AG04449 (cell line): ENCODE measurements at places on chromosomes 7 and 10.

GRCh38 chr7:94146408-94146807 lies 142.3 kb upstream of the BET1 start:
- DNase-seq = no peak

GRCh38 chr7:139727151-139727705 lies 50.6 kb downstream of the HIPK2 start:
- DNase-seq = no peak

DNA sequence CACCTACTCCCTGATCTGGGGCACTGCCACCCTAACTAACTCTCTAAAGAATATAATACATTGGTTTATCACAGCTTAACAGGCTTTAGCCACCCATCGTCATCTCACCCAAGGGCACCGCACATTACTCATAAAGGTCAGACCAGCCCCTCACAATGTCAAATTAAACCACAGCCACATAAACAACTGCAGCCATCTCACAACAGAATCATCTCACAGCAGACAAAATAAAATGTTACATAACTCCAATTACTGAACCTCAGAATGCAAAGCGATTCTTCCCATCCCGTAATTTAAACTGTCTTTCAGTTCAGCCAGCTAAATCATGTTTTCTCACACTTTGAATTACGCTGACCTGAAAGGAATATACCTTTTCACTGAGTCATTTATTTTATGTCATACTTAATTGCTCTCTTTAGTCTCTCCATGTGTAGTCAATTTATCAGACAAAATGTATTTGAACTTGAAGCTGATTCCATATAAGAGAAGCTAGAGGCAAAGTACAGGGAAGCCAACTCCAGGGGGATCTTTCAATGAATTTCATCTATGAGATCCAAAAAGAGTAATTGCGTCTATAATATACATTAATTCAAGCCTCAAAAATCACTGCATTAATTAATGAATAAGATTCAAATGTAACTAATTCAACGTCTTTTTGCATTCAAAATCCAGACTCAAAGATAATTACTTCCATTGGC lies 96.9 kb upstream of the NEBL start:
- DNase-seq = no peak

DNA sequence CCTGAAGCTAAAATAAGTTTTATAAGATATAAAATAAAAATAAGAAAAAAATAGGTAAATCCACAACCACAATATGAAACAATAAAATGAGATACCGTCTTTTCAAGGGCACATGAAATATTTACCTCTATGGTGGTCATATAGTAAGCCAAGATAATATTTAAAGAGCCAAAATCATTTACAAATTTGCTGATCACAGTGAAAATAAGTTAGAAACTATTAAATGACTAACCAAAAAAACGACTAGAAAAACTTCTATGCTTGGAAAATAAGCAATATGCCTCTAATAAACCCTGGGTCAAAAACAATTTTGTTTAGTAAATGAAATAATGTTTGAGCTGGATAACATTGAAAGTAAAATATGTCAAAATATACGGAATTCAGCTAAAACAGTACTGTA lies 535.2 kb downstream of the GRID1 start:
- no peak for DNase-seq

- DNase-seq = no peak
Measured at GRCh38 chr7:39265641-39266591, 288.2 kb downstream of the POU6F2 start.

DNA sequence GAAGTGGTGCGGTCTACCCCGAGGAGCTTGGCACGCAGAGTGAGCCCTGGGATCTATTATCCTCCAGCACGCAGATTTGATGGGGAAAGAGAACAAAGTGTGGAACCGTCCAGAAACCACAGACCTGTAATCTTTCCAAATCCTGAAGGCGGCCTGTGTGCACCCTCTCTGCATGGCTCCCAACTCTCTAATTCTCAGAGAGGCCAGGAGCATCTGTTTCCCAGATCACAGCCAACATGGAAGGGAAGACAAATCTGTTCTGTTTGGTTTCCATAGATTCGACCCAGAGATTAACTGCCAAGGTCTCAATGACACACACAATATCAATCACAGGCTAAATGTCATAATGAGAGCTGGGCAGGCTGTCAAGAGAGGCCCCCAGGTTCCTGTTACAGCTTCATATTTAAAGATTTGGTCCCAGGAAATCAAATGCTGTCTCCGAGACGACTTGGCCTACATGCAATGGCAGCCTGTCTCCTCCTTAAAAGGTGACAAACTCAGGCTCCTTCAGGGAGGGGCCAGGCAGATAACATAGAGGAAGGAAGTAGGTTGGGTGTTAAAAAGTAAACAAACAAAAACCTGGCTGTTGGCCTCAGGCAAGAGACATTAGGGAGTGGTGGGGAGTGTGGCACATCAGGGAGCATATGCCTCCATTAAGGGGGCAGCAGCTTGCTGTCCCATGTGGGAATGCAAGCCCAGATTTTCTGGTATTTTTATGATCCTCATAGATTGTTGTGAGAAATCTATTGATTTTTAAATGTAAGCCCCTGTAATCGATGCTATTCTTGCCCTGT lies 48.8 kb upstream of the SAMD8 start:
- no peak for DNase-seq

DNA sequence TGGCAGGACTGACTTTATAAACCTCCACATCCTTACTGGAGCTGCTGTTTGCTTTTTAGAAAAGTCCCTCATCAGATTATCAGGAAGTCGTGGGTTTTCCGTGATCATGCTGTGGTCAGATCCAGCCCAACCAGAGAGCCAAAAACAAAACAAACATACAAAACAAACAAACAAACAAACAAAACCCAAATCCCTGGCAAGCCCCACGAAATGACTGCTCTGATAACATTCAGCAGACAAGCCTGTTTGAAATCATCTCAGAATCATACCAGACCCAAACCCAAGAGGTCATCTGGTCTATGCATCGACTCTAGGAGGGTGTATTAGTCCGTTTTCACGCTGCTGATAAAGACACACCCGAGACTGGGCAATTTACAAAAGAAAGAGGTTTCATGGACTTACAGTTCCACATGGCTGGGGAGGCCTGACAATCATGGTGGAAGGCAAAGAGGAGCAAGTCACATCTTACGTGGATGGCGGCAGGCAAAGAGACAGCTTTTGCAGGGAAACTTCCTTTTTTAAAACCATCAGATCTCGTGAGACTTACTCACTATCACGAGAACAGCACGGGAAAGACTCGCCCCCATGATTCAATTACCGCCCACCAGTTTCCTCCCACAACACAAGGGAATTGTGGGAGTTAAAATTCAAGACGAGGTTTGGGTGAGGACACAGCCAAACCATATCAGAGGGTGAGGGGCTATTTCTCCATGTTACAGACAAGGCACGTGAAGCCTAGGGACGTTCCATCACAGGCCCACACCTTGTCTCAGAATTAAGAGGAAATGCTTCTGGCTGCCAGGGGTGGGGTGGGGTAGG lies 85.7 kb downstream of the PARP12 start:
- no peak for DNase-seq

GRCh38 chr10:68784476-68784875 lies 42.9 kb upstream of the STOX1 start:
- no peak for DNase-seq

- no peak for DNase-seq
Measured at GRCh38 chr7:38831259-38831996, 77.6 kb downstream of the VPS41 start.

GRCh38 chr7:97971120-97971989 lies 18.6 kb downstream of the OCM2 start:
- no peak for DNase-seq

DNA sequence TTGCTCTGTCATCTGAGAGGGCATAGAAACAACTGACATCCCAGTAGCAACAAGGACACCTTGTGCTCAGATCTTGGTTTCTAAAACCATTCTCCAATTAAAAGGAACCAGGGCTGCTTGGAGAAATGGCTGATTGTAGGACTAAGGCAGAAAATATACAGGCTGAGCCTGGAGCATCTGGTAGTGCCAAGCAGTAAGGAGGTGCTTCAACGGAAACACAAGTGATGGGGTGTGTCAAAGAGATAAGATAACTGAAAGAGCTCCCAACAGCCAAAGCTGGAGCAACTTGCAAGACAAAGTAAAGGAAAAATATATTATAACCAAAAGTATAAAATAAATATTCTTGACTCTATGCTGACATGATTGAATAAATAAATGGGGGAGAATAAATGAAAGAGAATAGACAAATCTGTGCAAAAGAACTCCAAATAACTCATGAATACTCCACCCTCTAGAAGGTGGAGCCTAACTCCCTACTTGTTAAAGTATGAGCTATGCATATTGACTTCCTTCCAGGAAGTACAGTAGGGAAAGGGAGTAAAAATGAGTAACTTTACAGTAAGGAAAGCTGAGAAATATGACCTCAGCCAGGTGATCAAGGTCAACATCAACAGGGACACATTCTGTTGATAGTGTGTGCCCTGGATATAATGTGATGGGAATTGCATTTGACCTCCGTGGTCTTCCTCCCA lies 162.4 kb downstream of the NOC3L start:
- DNase-seq = no peak

GRCh38 chr7:138979226-138979979 lies 1.8 kb downstream of the KIAA1549 start:
- no peak for DNase-seq

GRCh38 chr10:52744057-52744805 lies 28.4 kb downstream of the MBL2 start:
- no peak for DNase-seq

DNA sequence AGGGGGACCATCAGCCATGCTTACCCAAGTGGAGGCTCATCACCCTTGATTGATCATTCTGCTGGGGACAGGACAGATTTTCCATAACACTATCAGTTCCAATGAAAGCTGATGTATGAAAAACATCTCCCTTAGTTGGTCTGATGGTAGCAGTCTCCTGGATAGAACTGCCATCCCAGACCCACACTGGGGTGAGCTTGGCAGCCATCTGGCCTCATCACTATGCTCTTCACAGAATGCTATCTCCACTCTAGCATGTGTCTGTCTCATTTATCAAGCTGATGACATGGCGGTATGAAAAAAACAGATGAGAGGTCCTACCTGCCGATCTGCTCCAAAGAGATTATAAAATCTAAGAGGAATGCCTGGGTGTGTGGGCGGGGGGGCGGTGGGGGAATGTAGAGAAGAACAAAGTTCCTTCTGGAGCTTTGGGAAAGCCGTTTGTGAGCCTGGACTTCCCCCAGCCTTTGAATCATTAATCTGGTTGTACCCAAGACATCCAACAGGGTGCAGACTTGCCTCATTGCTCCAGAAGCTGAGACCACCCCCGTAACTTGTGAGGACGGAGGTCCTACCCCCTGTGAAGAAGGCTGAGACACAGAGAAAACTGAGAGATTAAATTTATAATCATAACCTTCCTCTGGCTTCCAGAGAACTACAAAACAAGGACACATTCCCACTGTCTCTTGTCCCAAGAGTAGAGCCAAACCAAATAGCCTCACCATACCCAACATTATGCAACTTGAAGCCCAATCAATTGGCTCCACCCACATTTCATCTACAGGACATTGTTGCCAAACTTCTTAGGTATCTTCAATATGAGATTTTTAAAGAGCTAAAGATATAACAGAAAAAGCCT lies 340.8 kb downstream of the KCNMA1 start:
- no peak for DNase-seq

GRCh38 chr10:79361726-79362397 lies 14.6 kb downstream of the PPIF start:
- no peak for DNase-seq

DNA sequence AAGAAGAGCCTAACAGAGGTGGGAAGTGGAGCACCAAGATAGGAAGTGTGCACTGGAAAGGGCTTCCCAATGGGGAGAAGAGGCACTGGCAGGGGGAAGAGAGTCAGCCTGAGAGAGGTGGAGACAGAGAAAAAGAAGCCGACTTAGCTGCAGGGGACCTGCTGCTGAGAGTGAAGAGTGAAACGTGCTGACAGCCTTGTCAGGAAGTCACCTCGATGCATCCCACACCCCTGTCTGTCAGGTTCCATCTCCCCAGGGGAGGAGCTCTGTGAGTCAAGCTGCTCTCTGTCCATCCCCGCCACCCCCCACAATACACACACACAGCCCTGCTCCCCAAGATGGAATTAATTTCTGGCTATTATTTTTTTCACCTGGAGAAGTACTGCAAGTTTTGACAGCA lies 14.0 kb downstream of the KAZALD1 start:
- DNase-seq = no peak

GRCh38 chr10:28849309-28849708 lies 172.0 kb downstream of the BAMBI start:
- DNase-seq = no peak

DNA sequence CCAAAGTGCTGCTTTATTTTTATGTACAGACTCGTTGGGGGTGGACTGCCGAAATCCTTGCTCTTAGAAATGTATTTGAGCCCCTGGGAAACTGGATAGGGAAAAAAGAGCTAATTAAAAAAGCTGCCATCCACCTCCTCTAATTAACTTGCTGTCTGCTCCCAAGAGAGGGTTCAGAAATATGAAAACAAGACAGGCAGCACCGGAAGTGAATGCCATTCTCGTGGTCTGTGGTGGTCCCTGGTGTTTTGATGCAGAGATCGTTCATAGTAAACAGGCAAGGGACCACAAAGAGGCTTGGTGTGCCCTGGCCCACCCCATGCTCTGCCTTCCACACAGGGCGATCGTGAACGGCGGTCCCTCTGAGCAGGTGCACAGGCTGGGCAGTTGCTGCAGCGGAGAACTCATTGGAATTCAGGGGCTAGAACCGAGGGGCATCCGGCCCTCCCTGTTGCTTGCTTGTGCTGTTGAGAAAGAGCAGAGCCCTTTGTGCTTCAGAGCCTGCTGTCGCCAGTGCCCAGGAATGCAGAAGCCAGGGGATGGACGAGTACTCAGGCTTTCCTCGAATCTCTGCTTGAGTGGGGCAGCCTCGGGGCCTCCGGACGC lies 79.1 kb upstream of the BTBD16 start:
- no peak for DNase-seq

- DNase-seq = no peak
Measured at GRCh38 chr7:135644154-135644553, 18.2 kb upstream of the STMP1 start.

DNA sequence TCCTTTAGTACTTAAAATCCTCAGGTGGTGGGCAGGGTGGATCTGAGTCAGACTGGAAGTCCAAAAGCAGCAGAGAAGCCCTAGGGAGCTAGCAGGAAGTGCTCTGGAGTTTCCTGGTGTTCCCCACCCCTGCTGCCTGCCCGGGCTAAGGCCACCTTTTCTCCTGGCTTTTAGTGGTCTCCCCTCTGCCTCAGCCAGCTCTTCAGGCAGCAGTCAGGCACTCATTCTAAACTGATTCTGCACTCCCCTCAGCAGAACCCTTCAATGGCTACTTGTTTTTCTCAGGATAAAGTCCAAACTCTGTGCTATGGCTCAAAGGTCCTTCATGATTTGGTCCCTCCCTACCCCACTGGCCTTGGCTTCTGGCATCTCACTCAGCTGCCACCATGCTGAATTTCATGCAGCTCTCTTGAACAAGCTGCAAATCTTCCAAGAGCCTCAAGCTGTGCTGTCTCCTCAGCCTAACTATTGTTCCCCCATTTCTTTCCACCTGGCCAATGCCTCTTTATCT lies 28.9 kb upstream of the DNMBP start:
- DNase-seq = no peak

GRCh38 chr10:4331150-4331549 lies 494.9 kb upstream of the AKR1E2 start:
- DNase-seq = no peak
